ENCODE measurements at places on chromosomes 12 and 14.

GRCh38 chr12:25761356-25761755, 197.1 kb upstream of the RASSF8 start:
- no peak for DNase-seq

DNA sequence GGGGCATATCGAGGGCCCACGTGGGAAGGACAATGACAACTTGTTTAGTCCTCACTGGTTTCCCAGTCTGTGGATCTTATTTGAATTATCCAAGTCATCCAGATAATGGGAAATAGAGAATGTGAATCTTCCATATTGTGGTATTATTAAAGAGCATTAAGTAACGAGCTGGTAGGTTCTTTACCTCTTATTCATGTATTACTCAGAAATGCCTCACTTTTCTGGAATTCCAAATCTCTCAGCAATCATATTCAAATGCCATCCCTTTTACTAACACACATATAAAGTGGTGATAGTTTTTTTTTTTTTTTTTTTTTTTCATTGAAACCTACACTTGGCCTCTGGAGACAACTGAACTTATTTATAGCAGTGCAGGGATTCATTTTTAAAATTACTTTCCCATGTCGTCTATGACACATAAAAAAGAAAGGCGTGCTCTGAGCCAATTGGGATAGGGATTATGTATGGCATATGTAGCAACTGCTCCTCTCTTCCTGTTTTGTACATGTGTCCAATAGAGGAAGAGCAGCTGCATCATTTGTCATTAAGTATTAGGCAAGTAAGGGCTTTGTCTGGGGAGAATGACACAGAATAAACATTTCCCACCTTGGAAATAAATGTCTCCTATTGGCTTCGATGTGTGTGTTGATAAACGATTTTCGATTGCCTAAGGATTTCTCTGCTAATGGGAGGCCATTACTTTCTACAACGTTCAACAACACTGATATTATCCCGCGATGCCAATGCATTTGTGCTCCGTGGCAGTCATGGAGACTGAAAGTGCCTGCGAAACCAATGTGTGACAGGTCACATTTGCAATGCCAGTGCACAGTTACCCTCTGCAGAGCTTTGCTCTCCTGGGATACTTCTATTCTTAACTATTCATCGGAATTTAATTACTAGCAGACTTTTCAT, 78.6 kb upstream of the IFNG-AS1 start:
- DNase-seq, result no peak

DNA sequence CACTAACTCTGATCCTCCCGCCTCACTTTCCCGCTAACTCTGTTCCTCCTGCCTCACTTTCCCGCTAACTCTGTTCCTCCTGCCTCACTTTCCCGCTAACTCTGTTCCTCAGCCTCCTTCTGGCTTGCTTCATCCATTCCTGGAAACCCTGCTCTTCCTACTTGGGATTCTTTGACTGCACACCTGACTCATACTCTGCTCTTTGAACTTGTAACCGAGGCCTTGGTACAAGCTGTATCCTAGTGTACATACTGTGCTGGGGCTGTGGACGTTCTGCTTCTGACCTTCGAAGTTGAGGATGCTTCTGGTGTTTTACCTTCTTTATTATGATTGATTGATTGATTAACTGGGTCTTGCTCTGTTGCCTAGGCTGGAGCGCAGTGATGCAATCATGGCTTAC, 63.2 kb upstream of the RD3L start:
- DNase-seq, result no peak

GRCh38 chr12:15550793-15551192, 228.5 kb downstream of the PTPRO start:
- peak; percentile 0 for DNase-seq
